ENCODE measurements at places on chromosomes 3 and 15. TPM values are rescaled to one million over a fixed set of nuclear protein-coding genes. Genes with fewer than 3 reads are reported as not detected.

STXBP5L gene
- total RNA-seq: not detected

IGF2BP2 gene
- 120 TPM for total RNA-seq

ARGFX gene
- not detected for total RNA-seq

ZNF620 gene
- total RNA-seq: 3.6 TPM

MOBP gene
- total RNA-seq: 0.19 TPM

CSPG4 gene
- total RNA-seq: 0.33 TPM

PAQR9 gene
- total RNA-seq: not detected

SPATA12 gene
- total RNA-seq: 0.33 TPM

ECE2 gene
- not detected for total RNA-seq

TMEM39A gene
- total RNA-seq: 46.0 TPM

PIAS1 gene
- total RNA-seq: 33.3 TPM

ALS2CL gene
- 8.8 TPM for total RNA-seq

P3H2 gene
- 16.0 TPM for total RNA-seq

SLC22A13 gene
- under 0.01 TPM for total RNA-seq

TGM4 gene
- total RNA-seq: 0.33 TPM

HCN4 gene
- total RNA-seq: not detected

ABHD14A gene
- 11.4 TPM for total RNA-seq

DVL3 gene
- 31.6 TPM for total RNA-seq

FBXL2 gene
- 30.7 TPM for total RNA-seq

EPHA6 gene
- total RNA-seq: 0.48 TPM

PAQR5 gene
- total RNA-seq: not detected

SNURF gene
- 16.3 TPM for total RNA-seq

CYP11A1 gene
- 0.10 TPM for total RNA-seq

NUSAP1 gene
- 34.6 TPM for total RNA-seq

SCG3 gene
- total RNA-seq: not detected

CAND2 gene
- 5.2 TPM for total RNA-seq

GRM2 gene
- 0.10 TPM for total RNA-seq

Measured in vein endothelial cell (primary cell).